Lung (tissue), 17 donors: ENCODE measurements at places on chromosomes 7 and 10. TPM values are rescaled to one million over a fixed set of nuclear protein-coding genes. Genes with fewer than 3 reads are reported as not detected.
A peak's percentile ranks its signal among the peaks of the same experiment; 100 is the strongest.

The DPP6 gene
- polyA plus RNA-seq: 0.08 TPM

The NFE2L3 gene
- polyA plus RNA-seq: 5.3 TPM

DNA sequence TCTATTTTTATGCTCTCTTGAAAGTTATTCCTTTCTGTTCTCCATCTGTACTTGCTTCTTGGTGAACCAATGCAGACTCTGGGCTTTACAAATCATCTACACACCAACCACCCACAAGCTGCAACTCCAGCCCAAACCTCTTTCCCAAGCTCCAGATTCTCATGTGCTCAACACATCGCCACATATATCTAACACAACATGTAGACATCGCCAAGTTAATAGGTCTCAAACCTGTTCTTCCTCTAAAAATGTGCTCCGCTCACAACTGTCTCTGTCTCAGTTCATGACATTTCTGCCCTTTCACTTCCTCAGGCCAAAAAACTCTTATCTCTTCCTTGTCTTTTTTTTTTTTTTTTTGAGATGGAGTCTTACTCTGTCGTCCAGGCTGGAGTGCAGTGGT, 95.7 kb upstream of the EEPD1 start:
- no peak for DNase-seq

GRCh38 chr10:76229341-76229740, 797.9 kb downstream of the LRMDA start:
- DNase-seq: no peak

The ZDHHC16 gene
- polyA plus RNA-seq: 44.2 TPM

The ZNF680 gene
- 4.5 TPM for polyA plus RNA-seq

- DNase-seq: peak; percentile 43
These were observed 33.9 kb downstream of the PPIF start for GRCh38 chr10:79380946-79381721.

The WNT8B gene
- polyA plus RNA-seq: 0.04 TPM

DNA sequence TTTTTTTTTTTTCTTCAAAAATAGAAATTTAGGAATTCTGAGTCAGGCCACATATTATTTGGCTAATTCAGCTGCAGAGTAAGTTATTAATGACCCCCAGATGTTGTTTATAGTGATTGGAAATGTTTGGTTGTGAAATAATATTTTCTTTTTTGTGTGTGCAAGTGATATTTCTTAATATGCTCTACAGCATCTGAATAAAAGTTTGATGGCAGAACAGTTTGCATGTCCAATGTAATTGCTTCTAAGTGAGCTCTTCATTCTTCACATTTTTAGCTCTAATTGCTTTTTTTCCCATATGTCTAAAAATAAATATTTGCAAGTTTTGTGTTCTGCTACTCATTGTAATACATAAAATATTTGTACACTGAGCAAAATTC, 116.0 kb downstream of the ARID5B start:
- DNase-seq: peak; percentile 45

DNA sequence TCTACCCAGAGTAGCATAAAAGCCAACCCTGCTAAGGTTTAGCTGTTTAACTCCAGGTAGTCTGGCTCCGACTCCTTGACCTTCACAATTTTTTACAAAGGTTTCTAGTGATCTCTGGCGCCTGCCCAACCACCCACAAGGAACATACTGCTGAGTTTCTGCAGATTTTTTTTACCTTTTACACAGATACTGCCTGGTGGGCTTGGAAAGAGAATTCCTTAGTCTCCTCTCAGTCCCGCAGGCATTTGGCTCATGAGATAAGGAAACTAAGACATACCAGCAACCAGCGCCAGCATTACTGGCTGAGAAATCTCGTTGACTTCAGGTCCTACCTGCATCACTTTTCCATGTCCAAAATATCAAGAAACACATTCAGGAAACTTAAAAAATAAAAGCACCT, 51.1 kb upstream of the LYZL1 start:
- no peak for DNase-seq
